ENCODE measurements at places on chromosomes 5 and 9.

DNA sequence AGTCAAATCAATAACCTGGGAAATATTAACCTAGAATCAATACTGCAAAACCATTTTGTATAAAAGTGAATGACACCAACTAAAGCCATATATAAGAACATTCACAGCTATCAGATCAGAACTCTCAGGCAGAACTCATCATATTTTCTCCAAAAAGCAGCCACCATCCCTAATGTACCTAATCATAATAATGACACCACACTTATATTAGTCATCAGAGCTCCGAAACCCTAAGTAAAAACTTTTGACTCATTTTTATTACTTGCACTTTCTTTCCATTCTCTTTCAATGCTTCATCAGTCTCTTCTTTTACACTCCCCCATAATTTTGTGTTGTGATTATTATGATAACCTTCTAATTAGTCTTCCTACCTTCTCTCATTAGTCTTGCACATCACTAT, 45.3 kb downstream of the INSL6 start:
- DNase-seq: no peak

GRCh38 chr5:113232667-113233066, 202.1 kb downstream of the TSSK1B start:
- no peak for DNase-seq

- DNase-seq: peak; percentile 35
These were observed 56.0 kb upstream of the FAM174A start for GRCh38 chr5:100479079-100479688.

- no peak for DNase-seq
These were observed 7.6 kb upstream of the SFXN1 start for GRCh38 chr5:175470781-175471180.

DNA sequence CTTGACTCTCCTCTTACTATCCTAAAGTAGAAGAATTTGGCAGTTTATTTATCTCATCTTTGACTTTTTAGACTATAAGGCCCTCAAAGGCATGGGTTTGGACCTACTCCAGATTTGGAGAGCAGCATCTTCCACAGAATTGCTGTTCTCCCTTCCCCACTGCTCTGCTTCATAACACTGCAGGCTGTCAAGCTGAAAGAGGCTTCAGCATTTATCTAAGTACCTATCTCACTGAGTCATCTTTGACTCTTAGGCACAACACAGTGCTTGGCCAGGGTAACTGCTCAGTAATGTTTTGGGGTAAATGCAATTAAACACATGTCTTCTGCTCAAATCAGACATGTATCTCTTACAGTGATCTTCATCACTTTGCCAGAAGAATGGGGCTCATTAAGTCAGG, 60.6 kb downstream of the GRIN3A start:
- no peak for DNase-seq

DNA sequence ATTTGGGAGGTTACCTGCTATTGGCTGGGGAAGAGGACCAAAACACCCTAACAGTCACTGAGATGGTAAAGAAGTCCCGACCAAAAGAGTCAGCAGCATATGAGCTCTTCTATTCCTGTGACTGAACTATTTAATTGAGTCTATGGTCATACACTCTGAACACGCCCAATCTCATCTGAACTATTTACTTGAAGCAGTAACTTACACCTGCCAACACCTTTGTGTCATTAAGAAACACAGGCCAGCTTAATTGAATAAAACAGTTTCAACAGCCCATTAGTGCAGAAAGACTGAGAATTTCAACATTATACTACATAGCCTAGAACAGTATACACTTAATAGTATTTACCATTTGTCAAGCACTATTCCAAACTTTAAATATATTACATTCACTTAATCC, 47.8 kb downstream of the NR6A1 start:
- no peak for DNase-seq

DNA sequence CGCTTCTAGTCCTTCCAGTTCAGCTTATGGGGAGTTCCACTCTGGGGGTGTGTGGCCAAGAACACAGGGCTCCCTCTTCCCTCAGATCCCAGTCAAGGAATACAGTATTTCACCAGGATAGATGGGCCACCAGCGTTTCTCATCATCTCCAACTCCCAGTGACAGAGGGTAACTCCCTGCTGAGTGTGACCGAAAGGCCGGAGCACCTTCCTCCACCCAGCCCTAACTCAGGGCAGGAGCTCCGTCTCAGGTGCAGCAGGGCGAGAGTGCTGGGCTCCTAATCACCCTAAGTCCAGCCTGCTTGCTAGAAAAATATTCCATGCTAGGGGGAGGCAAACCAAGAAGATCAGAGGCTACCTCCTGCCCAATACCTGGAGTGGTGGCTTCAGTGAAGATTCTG, 102.6 kb downstream of the ADAMTS2 start:
- DNase-seq: no peak

- no peak for DNase-seq
These were observed 9.7 kb downstream of the SERINC5 start for GRCh38 chr5:80246001-80246758.
